ENCODE measurements at places on chromosomes 1 and 21.

DNA sequence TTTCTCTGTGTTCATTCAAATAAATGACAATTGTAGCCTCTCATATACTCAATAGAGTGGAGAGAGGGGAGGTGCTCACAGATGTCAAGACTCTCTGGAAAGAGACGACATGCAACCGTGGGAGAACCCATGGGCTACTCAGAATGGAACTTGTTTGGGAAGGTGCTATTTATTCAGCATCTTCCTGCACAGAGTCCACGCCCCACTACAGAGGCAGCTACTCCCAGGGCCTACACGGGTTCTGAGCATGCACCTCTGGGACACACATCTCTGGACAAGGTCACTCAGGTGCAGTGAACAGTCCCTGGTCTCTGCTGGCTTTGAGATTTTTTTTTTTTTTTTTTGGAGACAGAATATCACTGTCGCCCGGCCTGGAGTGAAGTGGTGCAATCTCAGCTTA, 64.1 kb downstream of the NID1 start:
- no peak for DNase-seq

- no peak for DNase-seq
These were observed 581.5 kb downstream of the RWDD3 start for GRCh38 chr1:95815511-95815910.

- no peak for DNase-seq
These were observed 134.6 kb upstream of the RUNX3 start for GRCh38 chr1:25064465-25065240.

DNA sequence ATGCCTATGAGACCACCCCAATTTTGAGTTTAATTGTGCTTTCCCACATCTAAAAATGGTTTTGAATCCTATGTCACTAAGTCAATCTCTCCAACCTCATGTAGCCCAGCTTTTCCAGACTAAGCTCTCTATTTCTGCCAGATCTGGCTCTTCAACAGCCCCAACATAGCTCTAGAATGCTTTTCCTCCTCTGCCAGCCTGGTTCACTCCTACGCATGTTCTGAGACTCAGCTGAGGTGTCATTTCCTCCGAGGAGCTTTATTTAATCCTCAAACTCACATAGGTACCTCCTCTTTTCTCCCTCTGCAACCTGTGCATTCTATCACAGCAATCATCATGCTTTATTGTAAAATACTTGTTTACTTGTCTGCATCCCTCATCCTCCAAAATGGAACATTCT, 517.8 kb upstream of the BEND5 start:
- no peak for DNase-seq

GRCh38 chr1:197519741-197520334, 251.8 kb downstream of the CRB1 start:
- peak; percentile 6 for DNase-seq

Measured in fibroblast of skin of right quadriceps (primary cell).